SW480 (cell line): ENCODE measurements at places on chromosomes 1 and 21.

- DNase-seq, result no peak
Measured at GRCh38 chr1:186286615-186287315, 88.3 kb downstream of the TPR start.

DNA sequence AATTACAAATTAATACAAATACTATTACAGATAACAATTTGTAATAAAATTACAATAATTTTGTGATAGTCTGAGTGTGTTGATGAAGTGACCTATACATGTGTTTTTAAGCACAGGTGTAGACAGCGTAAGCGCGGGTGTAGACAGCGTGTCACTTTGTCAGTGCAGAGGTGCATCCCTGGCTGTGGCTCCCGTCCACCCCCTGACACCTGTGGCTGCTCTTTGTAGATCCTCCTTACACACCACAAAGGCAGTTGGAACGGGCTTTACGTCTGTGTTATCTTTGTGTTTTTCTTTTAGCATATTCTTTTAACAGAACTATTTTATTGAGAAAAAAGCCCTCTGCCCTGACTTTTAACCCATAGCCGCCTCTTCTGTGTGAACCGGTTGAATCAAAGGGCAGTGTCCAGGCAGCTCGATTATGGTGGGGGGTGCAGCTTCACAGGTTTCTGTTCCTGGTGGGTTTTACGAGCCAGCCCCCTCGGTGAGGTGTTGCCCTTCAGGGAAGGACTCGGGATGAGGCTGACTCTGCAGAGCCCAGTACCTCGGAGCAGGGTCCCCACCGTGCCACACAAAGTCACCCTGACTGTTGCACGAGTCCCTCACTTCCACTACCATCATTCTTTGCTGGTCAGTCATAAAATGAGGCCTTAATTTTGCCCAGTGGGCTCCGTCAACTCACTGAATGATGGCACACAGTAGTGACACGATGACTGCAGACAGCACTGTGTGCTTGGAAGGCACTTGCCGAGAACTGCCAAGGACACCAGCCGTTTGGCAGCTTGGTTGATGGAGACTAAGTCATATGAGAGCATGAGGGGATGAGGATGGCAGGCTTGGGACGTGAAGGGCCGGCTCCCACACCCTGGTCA lies 86.4 kb upstream of the COL6A1 start:
- no peak for DNase-seq

DNA sequence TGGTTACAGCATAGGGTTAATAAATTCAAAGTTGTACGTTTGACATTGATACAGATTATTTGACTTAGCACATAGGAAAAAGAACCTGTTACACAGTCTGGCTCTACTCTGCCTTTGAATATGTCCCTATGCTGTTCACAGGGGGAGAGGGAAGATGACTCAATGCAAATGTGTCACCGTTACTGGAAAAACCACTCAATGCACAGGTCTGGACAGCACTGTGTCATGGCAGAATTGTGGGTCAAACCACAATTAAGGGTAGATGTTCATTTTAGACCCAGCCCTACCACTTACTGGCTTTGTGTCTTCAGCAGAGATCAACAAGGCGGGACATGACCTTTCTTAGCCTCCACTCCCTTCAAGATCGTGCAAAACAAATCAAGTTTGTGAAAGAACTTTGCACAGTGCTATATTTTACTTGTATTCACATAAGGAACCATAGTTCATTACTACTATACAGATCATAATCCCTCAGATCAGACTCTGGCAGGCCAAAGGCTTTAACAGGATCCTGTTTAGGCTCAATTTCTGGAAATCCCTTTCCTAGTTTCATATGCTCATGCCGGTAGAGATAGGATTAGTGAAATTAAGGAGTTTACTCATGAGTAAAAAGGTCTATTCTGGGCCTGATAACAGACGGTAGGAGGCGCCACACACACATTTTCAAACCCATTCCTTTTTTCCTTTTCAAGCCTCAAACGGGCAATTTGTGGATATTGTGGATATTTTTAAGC lies 22.1 kb downstream of the EIF2D start:
- no peak for DNase-seq

GRCh38 chr1:233033361-233033760 lies 83.0 kb downstream of the NTPCR start:
- DNase-seq, result no peak

DNA sequence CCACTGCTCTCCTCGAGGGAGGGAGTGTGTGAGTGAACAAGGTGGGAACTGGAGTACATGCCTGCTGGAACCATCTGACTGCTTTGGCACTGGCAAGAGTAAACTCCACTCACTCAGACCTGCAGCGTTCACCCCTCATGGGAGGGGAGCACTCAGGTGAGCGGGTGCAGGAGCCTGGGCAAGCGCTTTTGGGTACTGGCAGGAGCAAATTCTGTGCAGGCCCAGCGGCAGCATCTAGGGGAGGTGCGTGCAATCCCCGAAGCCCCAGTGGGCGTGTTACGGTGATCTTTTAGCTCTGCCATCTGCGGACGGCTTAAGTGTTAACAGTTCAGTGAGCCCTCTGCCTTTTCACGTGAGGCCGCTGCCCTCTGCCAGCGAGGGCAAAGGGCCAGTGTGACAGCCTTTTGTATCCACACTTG lies 127.4 kb downstream of the PATJ start:
- DNase-seq, result no peak

- no peak for DNase-seq
Measured at GRCh38 chr1:4684864-4685522, 30.6 kb downstream of the AJAP1 start.

GRCh38 chr1:61626816-61627215 lies 98.1 kb downstream of the TM2D1 start:
- DNase-seq, result no peak

- DNase-seq, result no peak
Measured at GRCh38 chr1:26856181-26856580, 6.8 kb upstream of the SFN start.

- DNase-seq, result no peak
Measured at GRCh38 chr1:183512450-183512849, 40.2 kb downstream of the SMG7 start.

DNA sequence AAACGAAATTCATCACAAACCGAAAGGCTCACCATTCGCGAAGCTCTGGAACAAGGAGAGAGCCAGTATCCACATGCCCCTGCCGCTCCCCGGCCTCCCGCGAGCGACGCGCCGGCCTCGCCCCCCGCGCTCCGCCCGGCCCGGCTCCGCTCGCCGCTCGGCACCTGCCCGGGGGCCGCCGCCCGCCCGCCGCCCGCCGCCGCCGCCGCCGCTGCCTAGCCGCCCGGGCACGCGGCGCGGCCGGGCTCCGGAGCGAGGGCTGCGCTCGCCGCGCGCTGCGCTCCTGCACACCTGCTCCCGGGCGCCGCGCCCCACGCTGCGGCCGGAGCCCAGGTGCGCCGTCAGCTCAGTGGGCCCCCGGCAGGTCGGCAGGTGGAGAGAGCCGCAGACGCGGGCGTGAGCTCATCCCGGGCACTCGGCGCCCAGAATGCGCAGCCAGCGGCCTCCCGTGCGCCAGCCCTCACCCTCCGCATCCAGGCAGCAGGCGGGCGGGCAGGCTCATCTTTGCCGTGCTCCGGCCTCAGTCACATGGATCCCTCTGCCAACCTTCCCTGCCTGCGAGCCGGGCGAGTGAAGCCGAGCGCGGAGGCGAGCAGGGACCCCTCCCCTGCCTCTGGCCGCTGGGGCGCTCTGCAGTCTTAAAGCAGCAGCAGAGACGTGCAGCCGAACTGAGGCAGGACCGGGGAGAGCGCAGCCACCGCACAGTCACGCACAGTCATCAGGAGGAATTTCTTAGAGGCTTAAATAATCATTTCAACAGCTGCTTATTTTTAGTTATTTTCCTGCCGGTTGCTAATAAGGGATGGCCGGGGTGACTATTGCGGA lies at the start of gene DSCAM:
Gene DSCAM, minus strand, starts transcription at position 572 of the 825 bp plus-strand sequence. Its CDS starts 497 bp downstream, at position 75.
- peak; percentile 20 for DNase-seq

DNA sequence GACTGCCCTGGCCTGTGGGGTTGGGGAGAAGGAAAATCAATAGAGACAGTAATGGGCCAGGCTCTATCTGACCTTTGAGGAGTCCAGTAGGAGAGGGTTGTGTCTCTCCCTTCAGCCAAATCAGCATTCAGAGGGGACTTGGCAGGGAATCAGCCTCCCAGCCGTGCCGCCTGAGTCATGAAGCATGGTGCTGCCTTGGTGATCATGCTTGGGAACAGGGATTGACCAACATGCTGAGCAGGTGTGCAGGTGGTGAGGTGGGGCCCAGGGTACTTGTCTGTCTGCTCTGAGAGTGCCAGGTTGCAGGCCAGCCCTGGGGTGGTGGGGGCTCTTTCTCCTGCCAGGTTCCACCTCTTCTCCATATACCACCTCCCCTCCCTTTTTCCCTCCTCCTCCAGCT lies 58.9 kb upstream of the TLR5 start:
- DNase-seq, result no peak

DNA sequence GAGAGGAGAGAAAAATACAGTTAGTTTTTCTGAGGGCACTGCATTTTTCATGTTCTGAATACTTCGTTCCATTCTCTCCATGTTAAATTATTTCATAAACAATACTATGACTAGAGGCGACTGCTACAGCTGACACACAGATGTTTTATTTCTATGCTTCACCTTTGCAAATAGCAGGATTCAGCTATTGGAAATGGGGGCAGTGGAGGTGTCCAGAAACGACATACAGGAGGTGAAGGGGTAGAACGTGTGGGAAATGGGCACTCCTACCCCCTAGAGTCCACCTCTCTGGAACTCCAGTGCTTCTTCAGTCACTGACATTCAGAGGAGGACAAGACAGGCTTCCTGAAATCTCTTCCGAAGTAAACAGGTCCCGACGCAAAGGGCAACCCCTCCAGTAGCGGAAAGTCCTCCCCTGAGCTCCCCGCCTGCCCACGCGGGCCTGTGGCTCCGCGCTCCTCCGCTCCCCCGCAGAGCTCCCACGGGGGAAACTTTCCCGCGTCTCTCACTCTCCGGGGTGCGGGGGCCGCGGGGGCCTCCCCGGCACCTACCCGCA lies 480 bp downstream of the DPYD start:
- peak; percentile 16 for DNase-seq

GRCh38 chr1:21278208-21278859 lies 11.9 kb downstream of the ECE1 start:
- no peak for DNase-seq

- DNase-seq, result no peak
Measured at GRCh38 chr1:67019600-67020136, 34.3 kb downstream of the SLC35D1 start.

- no peak for DNase-seq
Measured at GRCh38 chr1:156232201-156232894, 9.6 kb upstream of the BGLAP start.

- DNase-seq, result no peak
Measured at GRCh38 chr1:243587823-243588560, 262.1 kb downstream of the AKT3 start.

- DNase-seq, result no peak
Measured at GRCh38 chr1:3436451-3436850, 18.0 kb upstream of the ARHGEF16 start.

- DNase-seq, result peak; percentile 6
Measured at GRCh38 chr1:160961419-160961818, 6.8 kb upstream of the ITLN2 start.

- DNase-seq, result no peak
Measured at GRCh38 chr1:82218846-82219245, 418.1 kb downstream of the ADGRL2 start.
